ENCODE measurements at places on chromosomes 1 and 21. TPM values are rescaled to one million over a fixed set of nuclear protein-coding genes. Genes with fewer than 3 reads are reported as not detected.
A peak's percentile ranks its signal among the peaks of the same experiment; 100 is the strongest.

WNT4 gene
- 26.5 TPM for polyA plus RNA-seq

C1QA gene
- polyA plus RNA-seq, result 23.3 TPM

SPRR2G gene
- polyA plus RNA-seq, result 0.39 TPM

ATAD3B gene
- polyA plus RNA-seq, result 37.8 TPM

PRKCZ gene
- 131 TPM for polyA plus RNA-seq

TRIM45 gene
- 16.7 TPM for polyA plus RNA-seq

DNA sequence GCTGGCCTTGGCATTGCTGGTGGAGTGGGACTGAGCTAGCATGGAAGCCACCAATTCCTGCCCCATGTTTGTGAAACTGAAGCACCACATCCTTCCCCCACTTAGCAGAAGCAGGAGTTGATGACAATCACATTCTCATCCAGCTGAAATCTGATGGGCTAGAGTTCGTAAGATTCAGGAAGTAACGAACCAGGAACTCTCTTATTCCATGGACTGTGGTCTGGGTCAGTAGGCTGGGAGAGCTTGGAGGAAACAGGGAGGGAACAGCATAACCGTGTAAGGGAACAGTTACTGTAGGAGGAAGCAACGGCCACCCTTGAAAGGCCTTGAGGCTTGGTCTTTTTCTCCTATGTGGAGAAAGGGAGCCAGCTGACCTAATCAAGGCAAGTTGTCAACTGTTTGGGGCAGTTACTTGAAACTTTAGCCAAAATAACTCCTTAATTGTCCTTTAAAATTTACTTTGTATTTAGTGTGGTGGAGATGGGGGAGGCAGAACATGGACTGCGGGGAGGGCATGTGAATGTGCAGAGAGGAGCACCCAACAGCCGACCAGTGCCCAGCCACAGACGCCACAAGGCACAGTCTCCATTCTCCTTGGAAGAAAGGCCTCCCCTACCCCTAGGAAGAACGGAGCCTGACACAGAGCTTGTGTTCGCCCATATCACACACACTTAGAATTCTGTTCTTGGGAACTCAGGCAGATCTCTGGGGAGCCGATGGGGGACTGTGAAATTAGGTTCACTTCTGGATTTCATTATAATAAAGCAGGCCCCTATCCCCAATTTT is 2.0 kb upstream of the COQ8A start:
- no peak for DNase-seq

GRCh38 chr1:12405325-12406210 is 175.7 kb downstream of the VPS13D start:
- DNase-seq, result peak; percentile 63

DNA sequence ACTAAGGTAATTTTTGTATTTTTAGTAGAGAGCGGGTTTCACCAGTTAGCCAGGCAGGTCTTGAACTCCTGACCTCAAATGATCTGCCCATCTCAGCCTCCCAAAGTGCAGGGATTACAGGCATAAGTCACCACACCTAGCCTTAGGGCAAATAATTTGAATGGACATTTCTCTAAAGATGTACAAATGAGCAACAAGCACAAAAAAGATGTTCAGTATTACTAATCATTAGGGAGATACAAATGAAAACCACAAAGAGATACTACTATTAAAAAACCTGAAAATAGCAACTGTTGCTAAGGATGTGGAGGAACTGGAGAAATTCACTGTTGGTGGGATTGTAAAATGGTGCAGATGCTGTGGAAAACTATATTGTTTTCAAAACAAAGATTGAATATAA is 79.1 kb downstream of the GABPA start:
- no peak for DNase-seq

DNA sequence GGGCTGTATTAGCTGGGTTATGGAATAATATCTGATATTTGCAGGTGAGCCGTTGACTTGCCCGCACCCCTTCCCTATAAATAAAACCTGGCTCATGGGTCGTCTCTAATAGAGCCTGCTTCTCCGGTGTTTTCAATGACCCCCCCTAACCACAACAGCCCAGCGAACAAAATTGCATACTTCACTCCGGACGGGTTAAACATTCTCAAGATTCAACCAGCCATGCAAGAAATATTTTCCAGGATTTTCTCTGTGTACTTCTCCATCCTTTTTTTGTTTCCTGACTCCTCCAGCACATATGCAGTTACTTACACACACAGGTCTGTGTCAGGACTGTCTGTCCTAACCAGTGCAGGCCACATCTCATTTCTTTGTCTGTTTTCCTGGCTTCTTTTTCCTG is 267.7 kb downstream of the ZNF648 start:
- DNase-seq, result no peak

GRCh38 chr1:1035291-1035943 is 15.5 kb downstream of the AGRN start:
- DNase-seq, result no peak

- DNase-seq, result no peak
Observed at GRCh38 chr1:35571263-35571662, 1.9 kb upstream of the TFAP2E start.

GRCh38 chr1:7962014-7962335 is 464 bp downstream of the PARK7 start:
- DNase-seq, result no peak

- no peak for DNase-seq
Observed at GRCh38 chr1:13864760-13865159, 164.8 kb downstream of the PRDM2 start.

- DNase-seq, result peak; percentile 57
Observed at GRCh38 chr1:39671793-39672550, at the start of gene NT5C1A. Gene NT5C1A, minus strand, starts transcription at chr1:39672107. Its CDS starts 69 bp downstream, at chr1:39672038.

DNA sequence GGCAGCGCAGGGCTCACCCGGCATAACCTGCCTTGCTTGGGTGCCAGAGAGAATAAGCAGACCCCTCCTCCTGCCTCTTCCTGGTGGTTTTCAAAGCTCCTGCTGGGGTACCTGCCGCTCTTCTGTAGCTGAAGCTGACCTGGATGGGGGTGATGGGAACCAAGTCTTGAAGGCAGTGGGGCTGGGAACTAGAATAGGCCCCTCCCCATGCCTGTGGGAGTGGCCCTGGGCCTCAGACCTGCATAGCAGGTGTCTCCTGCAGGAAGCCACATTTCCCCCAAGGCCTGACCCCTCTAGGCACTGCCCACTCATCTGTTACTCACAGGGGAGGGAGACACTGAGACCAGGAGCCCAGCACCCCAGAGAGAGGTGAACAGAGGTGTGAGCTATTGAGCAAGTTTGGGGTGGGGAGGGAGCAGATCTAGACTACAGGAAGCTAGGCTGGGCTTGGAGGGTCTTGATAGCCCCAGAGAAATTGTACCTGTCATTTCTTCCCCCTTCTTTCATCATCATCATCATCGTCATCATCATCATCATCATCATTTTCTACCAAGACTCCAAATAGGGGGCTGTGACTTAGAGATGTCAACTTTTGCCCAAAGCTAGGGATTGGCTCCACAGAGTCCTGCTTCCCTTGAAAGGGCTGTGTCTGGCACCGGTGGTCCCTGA is 10.1 kb downstream of the PADI1 start:
- no peak for DNase-seq

DNA sequence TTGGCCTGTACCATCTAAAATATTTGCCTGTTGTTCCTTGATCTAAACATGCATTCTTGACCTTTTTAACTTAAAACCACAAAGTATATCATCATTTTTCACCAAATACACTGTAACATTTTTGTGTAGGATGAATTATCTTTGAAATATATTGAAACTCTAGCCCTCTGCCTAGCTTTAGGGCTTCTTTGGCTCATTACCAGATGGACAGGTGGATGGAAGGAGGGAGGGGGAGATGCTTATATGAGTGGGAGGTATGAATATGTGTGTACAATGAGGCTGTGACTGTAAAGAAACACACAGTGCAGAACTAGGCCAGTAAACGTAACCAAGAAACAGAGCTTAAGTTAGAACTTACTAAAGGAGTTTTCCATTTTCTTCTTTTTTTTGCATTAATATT is 118.5 kb downstream of the ESRRG start:
- DNase-seq, result no peak

GRCh38 chr1:22971611-22972405 is 858 bp downstream of the LACTBL1 start:
- DNase-seq, result no peak

DNA sequence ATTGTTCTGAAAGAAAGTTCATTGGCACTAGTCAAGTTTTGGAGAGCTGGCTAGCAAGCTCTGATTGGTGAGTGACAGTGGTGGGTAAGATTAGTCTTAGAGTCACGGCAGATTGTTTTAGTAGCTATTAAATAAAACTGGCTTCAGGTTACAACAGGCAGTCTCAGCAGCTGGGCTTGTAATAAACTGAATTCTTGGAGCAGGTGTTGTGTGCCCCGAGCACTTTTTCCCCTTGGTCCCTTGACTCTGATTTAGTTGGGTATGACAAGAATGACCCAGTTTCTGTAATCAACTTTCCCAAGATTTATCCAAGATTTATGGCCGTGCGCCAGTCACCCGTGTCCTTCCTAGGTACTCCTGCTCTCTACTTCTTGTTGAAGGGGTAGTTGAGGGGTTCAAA is 40.2 kb downstream of the TBCE start:
- DNase-seq, result no peak

DNA sequence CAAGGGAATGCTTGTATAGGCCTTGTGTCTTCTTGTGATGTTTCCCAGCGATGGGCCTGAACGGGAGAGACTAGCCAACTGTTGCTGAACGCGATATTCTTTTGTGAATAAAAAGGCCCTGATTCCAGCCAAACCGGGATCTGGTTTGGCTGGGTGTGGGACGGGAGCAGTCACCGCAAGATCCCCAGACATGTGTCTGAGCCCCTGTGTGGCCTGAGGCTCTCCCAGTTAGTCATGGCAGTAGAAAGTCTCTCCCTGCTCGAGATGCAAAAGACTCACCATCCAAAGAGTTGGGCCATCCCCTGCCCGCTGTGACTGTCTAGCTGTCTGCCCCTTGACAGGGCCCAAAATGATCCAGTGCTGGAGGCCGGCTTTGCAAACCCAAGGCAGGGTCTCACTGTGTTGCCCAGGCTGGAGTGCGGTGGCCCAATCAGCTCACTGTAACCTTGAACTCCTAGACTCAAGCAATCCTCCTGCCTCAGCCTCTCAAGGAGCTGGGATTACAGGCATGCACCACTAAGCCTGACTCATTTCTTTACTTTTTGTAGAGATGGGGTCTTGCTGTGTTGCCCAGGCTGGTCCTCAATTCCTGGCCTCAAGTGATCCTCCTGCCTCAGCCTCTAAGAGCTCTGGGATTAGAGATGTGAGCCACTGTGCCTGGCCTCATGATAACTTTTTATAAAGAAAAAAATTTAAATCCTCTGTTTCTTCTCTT is 56.4 kb downstream of the KIF26B start:
- no peak for DNase-seq

DNA sequence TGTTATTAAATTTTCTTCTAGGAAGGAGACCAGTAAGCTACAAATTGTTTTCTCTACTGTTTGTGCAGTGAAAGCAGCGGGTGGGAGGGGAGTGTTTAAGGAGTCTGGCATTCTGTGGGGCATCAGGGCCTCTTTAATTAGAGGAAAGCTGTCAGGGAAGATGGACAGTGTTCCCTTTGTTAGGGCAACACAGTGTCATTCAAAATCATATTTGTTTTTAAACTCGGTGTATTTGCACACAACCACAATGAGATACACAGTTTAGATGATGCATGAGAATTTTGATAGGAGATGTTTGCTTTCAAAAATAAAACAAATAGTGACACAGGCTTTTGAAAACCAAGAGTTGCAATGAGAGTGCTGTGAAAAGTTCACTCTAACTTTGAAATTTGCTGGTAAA is 15.1 kb upstream of the ST6GALNAC3 start:
- DNase-seq, result no peak

DNA sequence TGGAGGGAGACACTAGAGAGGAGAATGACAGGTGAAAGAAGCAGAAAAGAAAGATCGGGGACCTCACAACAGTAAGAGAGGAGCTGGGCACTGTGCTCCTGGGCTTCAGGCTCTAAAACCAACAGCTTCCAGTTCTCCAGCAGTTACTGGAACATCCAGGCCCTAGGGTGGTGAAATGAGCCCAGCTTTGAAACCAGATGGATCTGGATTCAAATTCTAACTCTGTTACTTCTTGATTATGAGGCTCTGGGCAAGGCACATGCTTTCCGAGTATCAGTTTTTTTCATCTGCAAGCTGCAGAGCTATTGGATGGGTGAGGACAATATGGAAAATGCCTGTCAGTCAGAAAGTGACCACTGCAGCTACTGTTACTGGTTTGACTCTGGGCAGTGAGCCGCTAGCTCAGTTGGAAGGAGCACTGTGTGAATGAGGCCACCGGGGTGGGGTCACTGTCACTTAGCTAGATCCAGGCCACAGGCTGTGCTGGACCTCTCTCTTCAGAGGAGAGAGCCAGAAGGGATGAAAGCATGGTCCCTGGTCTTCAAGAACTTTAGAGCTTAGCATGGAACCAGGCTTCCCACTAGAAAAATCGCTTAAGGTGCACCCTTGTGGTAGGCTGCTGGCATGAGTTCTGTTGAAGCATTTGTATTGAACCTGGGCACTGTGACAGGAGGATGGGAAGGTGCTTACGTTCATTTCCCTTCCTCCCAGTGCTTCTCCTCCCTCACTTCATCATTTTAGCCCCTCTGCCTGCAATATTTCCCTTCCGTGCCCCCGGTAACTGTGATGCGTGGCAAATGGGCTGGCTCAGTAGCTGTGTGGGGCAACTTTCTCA is 12.2 kb downstream of the PLEKHO1 start:
- DNase-seq, result no peak

GRCh38 chr1:24319312-24319863 is at the start of gene GRHL3:
Gene GRHL3, plus strand, starts transcription at chr1:24319357. Its CDS starts 195 bp downstream, at chr1:24319552.
- no peak for DNase-seq

- DNase-seq, result no peak
Observed at GRCh38 chr1:97364086-97364485, 556.7 kb downstream of the DPYD start.

DNA sequence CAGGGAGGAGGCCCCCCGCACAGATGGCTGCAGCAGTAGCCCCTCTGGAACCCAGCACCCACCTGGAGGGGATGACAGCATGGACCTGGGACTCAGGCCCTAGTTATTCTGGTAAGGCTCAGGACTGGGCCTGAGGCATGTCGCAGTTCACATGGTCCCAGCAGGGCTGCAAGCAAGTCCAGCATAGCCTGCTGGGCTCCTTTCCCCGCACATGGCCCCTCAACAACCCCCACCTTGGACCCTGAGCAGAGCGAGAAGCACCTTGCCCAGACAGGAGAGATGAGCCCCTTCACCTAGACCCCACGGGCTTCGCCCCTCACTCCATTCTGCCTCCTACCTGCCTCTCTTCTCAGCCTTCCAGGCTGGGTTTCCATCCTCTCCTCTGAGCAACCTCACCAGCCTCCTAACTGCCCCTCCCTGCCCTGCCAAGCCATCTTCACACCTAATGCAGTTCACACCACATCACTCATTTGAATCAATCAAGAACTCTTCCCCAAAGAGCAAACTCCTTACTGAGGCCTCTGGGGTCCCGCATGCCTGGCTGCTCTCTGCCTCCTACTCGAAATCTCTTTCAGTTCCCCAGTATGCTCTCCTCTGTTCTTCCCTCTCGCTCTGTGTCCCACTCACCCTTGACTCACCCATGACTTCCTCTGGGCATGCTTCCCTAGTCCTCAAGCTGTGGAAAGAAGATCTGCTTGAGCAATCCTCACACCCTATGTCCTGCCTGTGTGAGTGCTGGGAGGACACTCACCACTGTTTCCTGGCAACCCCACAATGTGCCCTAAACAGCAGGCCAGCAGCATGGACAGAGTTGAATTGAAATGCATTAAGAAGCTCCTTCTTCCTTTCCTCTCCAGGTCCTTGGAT is 9.4 kb upstream of the THEMIS2 start:
- no peak for DNase-seq
